Cerebellar cortex (tissue), 1 donor: ENCODE measurements at places on chromosomes 16 and 17.
A peak's percentile ranks its signal among the peaks of the same experiment; 100 is the strongest.

GRCh38 chr17:28388106-28388505 is 16.6 kb downstream of the SARM1 start:
- no peak for DNase-seq

- DNase-seq: no peak
Measured at GRCh38 chr17:69473841-69474831, 59.6 kb downstream of the MAP2K6 start.

DNA sequence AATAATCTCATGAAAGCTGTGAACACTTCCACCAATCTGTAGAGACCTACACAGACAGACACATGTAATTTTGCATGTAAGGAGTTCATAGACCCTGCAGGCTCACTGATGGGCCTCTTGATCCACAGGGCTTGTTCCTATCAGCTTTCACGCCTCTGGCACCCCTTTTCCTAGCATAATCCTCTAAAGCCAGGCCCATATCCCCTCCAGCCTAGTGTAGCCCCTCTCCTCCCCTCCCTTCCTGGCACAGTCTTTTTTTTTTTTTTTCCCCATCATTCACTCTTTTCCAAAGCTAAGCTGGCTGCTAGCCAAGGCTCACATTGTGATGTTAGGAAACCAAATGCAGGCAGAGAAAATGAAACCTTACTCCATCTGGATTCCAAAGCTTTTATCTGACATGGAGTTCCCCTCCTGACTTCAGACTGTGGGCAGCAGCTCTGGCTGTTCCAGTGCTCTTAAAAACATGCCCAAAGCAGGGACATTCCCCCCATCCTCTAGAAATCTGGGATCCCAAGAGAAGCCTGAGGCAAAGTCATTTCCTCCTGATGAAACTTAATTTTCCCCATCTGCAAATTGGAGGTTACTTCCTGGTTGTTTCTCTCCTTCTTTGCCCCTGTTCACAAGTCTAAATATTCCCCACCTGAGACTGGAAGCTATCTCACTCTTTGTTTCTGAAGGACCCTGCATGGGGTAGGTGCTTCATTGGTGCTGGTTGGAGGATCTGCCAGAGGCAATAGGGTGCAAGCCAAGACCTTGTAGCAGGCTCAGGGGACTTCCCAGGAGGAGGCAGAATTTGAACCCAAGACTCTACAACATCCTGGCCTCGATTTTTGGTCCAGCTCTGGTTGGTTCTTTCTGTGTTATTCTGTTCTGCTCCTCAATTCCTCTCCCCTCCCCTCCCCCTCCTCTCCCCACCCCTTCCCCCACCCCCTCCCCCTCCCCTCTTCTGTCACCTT is 9.9 kb upstream of the CCL5 start:
- DNase-seq: peak; percentile 1

DNA sequence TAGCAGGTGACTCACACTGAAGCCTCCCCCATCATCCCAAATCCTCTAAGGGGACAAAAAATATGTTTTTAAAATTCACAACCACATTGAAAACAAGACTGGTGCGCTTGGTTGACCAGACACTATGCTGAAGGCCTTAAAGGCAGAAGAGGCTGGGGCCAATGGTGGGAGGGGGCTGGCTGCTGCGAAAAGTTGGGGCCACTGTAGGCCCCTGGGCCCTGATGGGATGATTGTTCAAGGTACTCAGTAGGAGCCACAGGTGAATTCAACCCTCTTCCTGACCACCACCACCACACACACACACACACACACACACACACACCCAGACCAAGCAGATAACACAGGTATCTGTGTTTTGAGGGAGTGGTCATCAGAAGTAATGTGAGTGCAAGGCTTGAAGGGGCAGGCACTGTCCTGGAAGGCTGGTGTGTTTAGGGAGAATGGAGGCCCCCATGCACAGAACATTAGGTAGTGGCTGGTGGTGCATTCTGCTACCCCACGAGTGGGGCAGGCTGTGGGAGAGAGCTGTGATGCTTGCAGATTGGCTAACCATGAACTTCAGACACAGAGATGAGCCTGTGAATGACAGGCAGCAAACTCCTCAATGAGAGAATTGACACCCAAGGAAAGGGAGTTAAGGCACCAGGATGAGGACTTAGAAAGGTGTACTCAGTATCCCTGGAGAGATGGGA is 55.0 kb downstream of the NT5M start:
- DNase-seq: no peak

DNA sequence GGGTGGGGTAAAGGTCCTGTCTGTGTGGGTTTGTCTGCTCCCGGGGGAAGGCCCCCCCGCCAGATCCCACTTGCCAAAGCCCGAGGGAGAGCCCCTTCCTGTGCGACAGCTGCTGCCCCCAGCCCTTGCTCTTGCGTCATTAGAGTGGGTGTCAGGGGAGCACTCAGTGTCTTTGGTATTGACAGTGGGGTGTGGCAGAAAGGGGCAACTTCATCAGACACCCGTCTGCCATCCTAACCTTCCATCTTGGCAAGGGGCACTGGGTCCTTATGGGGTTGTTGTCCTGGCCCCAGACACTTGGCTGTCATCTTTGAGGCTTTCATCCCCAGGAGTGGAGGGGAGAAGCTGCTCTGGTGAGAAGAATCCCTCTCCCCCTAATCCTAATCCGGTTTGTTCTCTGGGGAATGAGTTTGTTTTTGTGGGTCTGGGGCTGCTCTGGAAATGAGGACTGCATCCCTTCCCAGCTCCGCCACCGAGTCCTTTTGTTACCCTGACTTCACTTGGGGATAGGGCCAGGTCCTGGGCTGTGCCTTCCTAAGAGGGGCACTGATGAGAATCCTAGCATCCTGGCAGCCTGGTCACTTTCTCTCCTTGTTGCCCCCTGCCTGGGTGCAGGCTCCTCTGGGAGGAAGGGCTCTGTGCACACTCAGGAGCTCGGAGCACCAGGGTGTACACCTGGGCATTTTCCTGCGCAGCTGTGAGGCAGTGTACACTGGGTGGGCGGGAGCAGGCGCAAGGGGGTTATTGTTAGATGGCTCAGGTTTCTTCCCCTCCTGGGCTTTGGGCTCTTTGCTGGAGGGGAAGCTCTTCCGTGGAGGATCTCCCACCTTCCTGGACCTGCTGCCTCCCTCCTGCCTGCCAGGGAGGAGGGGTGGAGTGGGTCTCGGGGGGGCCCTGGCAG is 21.1 kb downstream of the GJD3 start:
- DNase-seq: no peak
